ENCODE measurements at places on chromosomes 12 and 14.

DNA sequence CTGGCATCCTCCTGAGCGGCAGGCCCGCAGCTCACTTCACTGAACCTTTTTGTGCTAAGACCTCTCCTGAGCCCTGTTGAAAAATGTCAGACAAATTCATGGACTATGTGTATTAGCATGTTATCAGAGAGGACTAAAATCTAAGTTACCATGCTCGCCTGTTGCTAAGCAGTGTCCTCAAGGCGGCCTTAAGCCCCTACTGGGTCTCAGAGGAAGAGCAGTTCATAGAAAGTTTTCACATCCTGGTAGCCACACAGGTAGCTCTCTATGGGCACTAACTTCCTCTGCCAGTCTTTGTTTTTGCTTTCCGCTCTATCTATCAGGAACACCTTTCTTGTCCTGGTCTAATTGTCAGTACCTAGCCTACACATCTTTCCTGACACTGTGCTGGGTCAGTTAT lies 306.6 kb upstream of the MIS18BP1 start:
- no peak for DNase-seq

DNA sequence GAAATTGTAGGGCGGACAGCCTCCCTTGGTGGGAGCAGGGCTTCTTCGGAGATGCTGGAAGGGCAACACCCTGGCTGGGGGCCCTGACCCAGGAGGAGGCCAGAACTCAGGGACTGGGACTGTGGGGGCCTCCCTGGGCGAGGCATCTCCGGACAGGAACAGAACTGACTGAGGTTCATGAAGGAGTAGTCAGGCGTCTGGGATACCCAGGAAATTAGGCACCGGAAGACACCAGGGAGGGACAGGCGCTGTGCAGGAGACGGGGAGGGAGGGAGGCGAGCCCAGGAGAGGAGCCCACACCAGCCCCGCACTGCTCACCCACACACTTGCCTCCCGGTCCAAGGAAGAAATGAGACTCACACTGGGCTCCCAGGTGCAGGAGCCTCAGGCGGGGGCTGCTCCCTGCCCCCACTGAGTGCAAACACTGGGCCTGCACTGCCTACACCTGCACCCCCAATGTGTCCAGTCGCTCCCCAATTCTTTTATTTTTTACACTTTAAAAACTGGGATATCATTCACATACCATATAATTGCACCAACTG lies 262.6 kb upstream of the SFSWAP start:
- DNase-seq, result no peak

- DNase-seq, result no peak
These were observed 6.5 kb downstream of the JDP2 start for GRCh38 chr14:75434138-75434889.

GRCh38 chr12:64665514-64665913 lies 55.2 kb downstream of the RASSF3 start:
- no peak for DNase-seq

DNA sequence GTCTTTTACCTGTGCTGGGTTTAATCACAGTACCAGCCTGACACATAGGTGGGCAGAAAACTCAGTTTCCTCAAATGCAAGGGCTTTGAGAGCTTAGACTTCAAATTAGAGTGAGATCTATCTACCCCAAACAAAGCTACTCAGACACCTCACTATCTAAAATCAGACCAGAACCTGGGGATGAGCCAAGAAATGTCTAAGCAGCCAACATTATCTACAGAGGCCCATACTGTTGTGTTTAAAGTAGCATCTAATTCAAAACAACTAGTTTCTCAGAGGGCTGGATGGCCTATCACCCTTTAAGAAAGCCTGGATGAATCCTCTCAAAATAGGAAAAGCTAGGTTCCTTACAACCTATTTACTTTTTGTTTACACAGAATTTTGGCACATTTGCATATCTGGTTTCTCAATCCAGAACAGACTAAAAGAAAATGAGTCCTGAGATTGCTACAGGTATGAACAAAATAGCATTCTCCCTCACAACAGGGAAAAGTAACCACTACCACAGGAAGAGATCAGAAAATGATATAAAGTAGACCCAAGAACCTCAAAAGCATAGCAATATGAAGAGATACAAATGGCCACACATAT lies 142.4 kb downstream of the ZFP36L1 start:
- DNase-seq, result no peak

DNA sequence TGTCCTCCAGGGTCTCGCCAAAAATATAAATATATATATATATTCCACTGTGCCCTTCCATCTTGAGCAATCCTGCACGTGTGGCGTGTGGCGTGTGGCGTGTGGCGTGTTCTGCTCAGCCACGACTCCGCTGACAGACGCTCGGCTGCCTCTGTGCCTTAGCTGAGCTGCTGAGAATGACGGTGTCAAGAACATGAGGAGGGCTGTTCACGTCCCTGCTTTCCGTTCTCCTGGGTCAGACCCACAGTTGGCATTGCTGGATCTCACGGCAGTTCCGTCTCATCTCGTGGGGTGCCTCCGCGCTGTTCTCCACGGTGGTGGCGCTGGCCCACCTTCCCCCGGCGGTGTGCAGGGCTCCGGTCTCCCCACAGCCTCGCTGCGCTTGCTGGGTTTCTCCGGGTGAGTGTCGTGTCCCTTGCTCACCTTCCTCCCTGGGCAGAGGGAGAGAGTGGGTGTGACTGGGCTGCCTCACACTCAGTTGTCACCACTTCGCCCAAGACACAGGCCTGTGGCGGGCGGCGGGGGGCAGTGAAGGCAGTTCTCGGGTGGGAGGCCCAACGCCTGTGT lies 9.4 kb downstream of the GPR132 start:
- no peak for DNase-seq

DNA sequence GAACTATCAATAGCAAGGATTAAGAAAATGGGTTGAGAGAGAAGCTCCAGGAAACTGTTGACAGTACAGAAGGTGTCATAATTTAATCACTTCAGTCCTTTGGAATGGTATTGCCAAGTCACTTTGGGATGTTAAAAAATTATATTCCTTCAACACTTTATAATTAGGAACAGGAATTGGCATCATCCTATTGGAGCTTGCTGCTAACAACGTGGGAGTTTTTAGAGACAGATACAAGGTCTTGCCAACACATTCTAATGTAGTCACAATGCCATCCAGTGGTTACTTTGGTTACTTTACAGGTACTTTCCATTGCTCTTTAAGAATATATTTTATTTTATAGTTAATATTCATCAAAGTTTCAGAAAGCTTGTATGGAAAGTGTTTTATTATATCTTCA lies 310.1 kb downstream of the SYT1 start:
- DNase-seq, result no peak

DNA sequence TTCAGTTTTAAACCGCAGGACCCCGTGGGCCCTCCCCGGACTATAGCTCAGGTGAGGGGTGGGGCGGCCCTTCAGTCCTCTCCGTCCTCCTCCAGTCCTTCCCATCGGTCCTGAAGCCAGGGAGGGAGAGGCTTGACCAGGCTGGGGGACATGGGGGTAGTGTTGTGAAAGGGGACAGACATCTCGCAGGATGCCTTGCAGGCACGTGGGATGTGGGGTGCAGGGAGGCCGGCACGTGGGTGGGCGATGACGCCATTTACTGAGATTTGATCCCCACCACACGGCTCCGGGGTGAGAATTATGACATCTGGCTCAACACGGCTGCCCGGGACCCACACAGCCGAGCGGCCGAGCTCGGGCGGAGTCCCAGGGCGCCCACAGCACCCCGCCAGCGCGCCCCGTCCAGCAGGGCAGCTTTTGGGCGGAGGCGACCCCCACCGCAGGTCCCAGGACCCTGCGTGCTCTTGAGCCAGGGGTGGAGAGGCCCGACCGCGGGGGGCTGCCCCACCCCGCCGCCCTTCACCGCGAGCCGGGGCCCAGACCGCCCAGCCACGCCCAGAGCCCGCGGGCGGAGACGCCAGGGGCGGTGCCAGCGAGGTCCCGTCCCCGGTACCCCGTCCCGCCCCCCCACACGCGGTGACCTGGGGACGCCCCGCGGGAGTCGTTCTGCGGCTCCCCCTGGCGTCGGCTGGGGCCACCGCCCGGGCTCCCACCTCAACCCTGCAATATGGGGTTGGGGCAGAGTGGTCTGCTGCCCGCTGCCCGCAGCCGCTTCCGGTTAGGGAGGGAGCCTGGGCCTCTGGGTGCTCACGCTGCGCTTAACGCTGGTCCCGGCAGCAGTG lies 3.3 kb upstream of the EXOC3L4 start:
- peak; percentile 67 for DNase-seq

DNA sequence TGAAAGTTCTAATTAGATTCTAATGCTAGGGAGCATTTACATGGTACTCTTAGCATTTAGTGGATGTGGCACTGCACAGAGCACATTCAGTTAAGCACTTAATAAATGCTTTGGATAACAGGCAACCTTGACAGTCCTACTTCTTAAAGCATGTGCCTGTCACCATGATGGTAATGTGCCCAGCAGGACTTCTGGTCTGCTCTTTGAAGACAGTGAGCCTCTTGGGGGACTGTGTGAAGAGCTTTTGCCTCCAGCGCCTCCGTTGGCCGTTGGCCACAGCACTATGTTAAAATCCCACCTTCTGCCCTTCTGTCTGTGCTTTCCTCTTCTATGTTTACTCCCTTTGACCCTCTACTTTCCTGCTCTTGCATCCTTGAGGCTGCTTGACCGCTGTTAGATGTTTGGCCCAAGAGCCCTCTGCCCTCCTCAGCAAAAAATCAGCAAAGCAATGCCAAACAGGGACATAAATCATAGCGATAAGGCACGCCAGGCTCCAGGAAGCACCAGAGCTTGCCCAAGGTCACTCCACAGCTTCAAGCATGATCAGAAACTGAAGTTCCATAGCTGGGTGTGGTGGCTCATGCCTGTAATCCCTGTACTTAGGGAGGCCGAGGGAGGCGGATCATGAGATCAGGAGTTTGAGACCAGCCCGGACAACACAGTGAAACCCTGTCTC lies 8.3 kb downstream of the CDKL1 start:
- no peak for DNase-seq

DNA sequence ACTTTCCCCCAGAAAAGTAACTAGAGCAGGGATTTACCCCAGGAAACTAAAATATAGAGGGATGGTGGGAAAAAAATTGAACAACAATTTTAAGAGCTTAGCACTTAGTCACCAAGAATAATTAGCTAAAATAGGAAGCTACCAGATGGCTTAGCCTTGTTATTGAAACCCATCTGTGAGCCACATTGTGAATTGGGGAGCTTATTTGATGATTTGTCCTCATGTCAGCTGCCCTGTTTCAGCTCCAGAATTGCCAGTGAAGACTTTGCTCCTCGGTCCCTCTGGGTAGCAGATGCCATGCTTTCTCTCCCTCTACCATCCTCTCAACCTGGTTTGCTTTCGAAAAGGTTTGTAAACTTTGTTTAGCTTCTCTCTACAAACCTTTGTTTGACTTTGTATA lies 67.7 kb upstream of the PTHLH start:
- no peak for DNase-seq

- DNase-seq, result no peak
These were observed 361.2 kb downstream of the SLC6A15 start for GRCh38 chr12:84551373-84551772.

- DNase-seq, result peak; percentile 76
These were observed 65.1 kb downstream of the PCNX1 start for GRCh38 chr14:70972107-70972976.

DNA sequence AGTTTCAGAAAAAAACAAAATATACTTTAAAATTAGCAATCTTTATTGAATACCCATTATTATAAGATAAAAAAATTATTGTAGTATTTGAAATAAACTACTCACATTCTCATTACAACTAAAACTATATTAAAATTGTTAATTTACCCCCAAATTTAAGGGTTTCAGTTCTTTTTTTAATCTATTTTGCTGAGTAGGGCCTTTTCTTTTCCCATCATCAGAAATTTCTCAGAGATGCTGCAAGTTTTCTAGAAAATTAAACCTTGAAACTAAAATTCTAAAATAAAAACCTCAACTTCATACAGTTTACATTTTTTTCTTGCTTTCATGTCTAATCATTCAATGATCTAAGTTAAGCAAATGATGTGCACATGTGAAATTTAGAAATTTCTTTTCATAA lies 10.1 kb downstream of the ARMH4 start:
- no peak for DNase-seq

DNA sequence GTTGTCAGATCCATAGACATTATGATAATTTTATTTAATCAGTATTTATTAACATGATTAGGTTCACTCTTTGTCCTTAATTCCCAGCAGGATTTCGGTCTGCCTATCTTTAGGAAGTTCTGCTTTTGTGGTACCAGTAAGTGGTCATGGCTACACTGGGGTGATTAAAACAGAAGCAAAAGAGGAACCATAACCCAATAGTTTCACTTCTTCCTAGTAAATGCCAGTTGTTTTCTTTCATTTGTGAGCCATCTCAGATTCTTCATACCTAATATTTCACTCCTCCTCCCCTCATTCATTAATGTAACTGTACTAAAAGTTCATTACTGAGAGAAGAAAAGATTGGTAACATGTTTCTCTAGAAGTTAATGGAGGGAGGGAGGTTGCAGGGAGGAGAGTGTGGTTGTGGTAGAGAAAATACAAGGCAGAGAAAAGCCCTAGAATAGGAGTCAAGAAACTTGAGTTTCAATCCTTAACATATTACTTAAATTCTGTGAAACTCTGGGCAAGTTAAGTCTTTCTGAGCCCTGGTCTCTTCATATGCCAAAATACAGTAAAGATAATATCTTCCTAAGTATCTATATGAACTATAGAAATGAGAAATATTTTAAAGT lies 101.2 kb downstream of the PEBP1 start:
- no peak for DNase-seq

DNA sequence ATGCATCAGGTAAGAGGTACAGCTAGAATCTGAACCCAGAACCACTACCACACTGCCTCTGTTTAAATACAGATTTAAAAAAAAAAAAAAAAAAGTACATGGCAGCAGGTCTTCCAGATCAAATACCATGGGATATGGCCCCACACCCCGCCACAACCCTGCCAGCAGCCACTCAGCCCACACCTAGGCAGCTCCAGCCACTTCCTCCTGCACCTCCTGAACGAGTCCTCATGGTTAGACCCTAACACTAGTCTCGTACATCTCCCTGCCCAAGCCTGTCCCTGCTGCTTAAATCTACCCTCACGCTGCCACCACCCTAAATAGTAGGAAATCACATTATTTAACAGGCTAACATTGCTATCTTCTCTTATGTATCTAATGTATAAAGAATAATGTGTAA lies 12.6 kb downstream of the SETD3 start:
- no peak for DNase-seq

GRCh38 chr12:15556411-15557102 lies 232.6 kb downstream of the EPS8 start:
- DNase-seq, result no peak

DNA sequence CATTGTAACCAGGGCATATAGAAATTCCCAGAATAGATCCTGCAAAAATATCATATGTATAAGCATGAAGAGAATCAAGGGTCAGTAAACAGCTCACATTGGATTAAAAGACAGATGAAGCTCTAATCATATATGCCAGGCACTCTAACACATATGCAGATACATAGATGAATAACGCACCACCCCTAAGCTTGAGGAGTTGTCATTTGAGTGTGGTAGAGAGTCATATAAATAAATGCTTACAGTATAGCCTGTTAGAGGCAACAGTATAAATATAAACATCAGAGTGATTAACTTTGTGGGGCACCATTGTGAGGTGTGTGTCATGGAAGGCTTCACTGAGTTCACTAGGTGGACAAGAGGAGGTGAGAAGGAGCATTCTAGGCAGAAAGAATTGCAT lies 346.7 kb upstream of the PRICKLE1 start:
- no peak for DNase-seq

Measured in stimulated activated CD8-positive, alpha-beta memory T cell treated with anti-CD3 and anti-CD28 coated beads, Interleukin-2, amount 100 ng/mL, for 48 hours (primary cell).